ENCODE measurements at places on chromosomes 3 and 15.

DNA sequence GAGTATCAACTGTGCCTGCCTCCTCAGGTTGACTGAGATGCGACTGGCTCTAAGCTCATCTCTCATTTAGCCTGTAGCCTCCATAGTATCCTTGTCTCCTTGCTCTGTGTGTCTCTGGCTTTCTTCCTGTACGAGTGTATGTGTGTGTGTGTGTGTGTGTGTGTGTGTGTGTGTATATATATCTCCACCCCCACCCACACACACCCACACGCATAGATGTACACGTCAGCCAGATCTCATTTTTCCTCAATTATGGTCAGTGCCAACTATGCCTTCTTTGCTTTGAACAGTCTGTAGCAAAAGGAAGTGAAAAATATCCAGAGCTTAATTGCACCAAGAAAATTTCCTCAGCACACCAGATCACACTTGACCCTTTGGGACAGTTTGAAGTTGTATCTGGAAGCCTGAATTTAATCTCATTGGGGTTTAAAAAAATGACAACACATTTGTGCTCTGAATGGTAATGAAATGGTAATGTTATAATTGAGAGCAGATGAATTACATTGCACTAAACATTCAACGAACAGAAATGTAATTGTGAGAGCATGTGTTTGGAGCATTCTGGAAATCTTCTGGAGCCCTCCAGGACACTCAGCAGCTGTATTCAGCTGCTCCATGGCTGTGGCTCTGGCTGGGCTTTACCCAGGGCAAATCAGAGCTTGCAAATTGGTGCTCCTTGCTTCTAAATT, 63.6 kb downstream of the RYR3 start:
- no peak for DNase-seq

- no peak for DNase-seq
Measured at GRCh38 chr3:65971293-65972252, 67.1 kb downstream of the MAGI1 start.

DNA sequence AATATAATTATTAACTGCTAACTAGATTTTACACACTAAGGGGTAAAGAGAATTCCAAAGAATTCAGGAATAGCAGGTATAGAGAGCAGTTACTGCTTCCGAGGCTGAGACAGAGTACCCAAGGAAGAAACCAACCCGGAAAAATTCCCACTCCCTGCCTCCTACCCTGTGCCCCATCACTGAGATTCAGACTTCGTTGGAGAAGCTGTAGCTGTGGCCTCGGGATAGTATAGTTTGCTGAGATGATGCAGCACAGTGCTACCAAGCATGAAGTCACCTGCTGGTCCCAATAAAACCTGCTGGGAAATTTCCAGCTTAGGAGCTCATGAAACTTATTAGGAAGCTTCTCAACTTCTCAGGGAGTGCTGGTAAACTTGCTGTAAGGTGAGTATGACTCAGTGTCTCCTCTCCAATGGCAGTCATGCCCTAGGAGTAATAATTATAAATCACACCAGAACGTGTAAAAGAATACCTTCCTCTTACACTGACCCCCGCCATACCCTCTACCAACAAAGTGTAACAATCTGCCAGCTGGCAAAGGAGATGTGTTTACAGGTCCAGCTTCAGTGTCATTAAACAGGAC, 215.2 kb upstream of the ROBO2 start:
- peak; percentile 70 for DNase-seq

- no peak for DNase-seq
Measured at GRCh38 chr3:8490079-8490552, 11.5 kb upstream of the LMCD1 start.

- no peak for DNase-seq
Measured at GRCh38 chr3:113590983-113591382, 58.6 kb downstream of the SIDT1 start.

DNA sequence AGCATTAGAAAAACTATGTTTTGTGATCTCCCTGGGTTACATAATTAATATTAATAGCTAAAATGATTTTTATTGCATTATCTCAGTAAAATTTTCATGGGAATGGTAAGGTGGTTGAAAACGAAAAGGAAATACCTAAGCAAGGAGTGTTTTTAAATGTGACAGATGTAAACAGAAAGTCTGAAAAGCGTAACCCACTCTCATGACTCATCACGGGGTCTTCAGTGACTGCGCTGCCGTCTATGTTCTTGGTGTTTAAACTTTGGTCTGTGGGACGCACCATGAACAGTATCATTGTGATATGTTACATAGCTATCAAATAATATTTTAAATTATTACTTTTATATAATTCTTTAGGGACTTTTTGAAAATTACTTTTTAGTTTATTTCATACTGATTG, 19.8 kb downstream of the LRCH3 start:
- no peak for DNase-seq

DNA sequence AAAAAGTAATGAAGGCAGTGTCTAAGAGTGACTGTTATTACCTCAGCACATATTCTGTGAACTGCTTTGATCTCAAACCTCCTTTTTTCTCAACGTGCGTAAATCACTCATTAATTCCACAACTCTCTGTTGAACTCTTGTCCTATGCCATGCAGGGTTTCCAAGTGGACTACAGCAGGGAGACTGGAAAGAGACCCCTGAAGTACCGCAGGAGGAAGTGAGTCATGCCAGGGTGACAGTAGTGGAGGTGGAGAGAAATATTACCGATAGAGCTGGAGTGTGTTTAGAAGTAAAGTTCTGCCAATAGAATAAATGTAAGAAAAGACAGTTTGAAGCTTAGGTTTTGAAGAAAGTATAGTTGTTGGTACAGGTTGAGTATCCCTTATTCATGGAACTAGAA, 908.9 kb downstream of the ROBO1 start:
- DNase-seq, result no peak

DNA sequence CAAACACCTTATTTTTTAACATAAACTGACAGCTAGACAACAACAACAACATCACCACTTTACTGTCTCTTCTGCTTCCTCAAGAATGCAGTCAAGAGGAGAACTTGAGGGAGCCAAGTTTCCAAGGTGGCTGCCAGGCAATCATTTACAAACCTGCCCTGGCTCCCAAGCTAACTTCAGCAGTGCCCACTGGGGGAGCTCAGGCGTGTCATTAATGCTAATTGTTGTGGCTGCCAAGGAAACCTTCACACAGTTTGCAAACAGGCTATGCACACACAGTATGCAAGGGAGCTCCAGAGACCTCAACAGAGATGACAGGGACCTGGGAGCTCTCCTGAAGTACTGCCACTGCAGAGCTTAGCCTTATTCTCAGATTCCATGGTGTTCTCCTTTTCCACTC, 2.1 kb downstream of the DZIP1L start:
- no peak for DNase-seq

DNA sequence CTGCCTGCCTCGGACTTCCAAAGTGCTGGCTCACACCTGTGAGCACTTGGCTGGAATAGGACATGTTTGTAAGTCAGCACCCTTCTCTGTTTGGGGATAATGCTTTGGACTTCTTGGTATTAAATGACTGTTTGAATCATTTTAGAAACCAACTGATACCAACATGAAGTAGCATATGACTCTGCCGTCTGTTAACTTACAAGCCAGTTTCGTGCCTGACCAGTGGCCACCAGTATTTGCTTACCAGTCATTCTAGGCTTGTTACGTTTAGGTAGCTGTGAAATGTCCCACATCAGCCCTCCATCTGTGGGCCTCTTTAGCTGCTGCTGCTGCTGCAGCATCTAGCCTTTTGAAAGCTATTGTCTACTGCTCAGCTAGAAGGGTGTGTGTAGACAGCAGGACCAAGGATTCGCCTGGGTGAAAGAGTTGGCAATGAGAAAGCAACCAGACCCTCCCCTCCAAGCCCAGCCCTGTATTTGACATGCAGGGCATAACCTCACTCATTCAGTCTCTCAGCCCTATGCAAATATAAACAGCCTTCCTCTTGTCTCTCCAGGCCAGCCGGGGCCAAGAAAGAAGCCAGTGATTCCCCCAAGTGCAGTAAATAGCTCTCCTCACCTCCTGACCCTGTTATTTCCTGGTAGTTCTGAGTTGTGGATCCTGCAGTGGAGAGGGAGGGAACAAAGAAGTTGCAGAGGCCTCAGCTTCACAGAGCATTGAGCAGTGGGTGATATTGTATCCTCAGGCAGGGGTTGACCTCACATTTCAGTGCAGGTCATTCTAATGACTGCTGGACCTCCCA, 51.0 kb downstream of the NKIRAS1 start:
- peak; percentile 17 for DNase-seq

DNA sequence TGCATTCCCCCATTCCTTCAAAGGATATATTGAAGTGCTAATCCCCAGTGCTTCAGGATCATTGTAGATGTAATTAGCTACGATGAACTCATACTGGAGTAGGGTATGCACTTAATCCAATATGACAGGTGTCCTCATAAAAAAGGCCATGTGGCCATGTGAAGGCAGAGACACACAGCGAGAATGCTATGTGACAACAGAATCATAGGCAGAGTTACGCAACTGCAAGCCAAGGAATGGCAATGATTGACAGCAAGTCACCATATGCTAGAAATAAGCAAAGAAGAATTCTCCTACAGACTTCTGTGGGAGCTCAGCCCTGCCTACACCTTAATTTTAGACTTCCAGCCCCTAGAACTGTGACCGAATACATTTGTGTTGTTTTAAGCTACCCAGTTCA, 875.6 kb upstream of the ROBO1 start:
- DNase-seq, result peak; percentile 1

DNA sequence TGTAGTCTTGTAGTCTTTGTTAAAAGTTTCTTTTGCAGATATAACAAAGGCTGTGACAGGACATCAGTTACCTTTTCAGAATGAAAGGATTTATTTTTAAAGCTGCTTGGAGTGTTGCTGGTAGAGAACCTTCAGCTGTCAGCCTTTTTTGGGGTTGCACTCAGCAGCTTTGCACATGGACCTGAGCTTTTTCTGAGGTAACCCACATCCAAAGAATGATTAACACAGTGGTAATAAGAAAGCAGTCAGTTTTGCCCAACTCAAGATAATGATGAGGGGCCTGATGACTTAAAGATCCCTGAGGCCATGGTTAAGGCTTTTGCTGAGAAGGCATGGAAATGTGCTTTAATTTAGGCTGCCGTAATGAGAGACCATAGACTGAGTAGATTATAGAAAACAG, 1042.7 kb downstream of the PLOD2 start:
- DNase-seq, result no peak

DNA sequence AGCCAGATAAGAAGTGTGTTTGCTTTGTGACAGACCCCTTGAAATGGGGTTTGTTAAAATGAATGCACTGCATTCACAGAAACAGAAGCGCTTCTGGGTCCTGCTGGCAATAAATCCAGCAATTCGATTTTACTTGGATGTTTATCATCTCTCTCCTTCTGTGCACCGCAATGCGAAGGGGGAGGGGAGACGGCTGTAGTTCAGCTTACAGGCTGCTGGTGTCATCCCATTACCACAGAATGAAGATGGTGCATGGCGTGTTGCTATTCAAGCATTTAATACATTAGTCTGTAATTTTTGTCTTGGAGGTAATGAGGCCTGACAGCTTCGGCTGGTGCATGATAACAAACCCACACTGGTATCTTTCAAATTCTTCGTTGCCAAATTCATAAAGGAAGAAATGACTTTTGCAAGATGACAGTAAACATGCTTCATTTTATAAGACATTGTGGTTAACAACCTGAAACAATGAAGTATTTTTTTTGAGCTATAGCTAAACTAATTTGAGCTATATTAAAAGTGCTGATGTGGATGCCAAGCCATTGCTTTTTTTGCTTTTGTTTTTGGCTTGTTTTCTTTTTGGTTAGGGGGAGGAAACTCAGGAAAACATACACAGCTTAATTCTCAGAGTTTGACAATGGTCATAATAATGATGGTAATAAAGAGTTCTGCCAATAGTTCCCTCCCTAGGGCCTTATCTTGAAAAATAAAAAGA, 418.3 kb downstream of the OTOL1 start:
- peak; percentile 69 for DNase-seq

- no peak for DNase-seq
Measured at GRCh38 chr3:126306888-126307482, 50.2 kb downstream of the KLF15 start.

GRCh38 chr3:45113625-45114050, 32.5 kb downstream of the CDCP1 start:
- no peak for DNase-seq

GRCh38 chr3:119311081-119311925, 17.1 kb downstream of the ARHGAP31 start:
- no peak for DNase-seq

GRCh38 chr3:43330981-43331380, 44.6 kb downstream of the SNRK start:
- DNase-seq, result no peak

DNA sequence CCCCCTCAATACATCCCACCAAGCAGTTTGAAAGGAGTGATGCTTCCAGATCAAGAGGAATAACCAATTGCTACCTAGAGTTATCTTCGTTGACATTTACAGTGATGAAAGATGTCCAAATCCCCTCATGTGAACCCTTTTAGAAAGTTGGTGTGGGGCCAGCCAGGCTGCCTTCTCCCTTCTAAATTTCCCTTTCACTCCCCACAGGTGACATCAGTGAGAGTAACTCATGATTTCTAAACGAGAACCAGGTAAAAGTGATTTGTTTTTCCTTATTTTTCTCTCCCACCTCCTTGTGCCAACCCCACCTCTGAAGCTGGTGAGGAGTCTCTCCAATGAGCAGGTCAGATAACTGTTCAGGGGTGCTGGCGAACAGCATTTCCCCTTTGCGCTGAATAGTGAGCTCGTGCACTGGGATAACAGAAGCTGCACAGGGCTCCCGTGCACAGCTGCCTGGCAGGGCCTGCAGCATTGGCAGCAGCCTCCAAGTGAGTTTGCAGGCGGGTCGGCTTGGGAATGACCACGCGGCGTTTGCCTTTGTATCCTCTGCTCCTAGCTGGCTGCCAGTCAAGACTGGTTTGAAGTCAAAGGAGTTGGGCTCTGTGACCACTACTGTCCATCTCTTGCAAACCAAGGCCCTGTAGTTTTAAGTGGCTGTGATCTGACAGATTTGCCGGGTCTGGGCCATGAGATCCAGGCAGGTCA, 70.2 kb upstream of the CORO2B start:
- DNase-seq, result no peak

DNA sequence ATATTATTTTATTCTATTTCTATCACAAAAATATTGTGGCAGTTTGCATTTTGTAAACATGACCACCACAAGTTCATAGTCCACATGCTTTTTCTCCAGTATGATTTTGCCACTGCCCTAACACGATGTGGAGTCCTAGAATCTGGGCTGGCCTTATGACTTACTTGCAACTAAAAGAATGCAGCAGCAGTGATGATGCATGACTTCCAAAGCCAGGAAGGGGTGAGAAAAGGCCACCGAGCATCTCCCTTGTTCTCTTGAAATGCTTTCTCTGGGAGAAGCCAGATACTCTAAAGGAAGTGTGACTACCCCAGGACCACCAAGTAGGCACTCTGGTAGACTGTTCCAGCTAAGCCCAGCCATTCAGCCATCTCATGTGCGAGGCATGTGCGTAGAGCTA, 191.6 kb upstream of the MRPL3 start:
- no peak for DNase-seq

GRCh38 chr3:102114264-102114979, 265.1 kb downstream of the NFKBIZ start:
- DNase-seq, result no peak

DNA sequence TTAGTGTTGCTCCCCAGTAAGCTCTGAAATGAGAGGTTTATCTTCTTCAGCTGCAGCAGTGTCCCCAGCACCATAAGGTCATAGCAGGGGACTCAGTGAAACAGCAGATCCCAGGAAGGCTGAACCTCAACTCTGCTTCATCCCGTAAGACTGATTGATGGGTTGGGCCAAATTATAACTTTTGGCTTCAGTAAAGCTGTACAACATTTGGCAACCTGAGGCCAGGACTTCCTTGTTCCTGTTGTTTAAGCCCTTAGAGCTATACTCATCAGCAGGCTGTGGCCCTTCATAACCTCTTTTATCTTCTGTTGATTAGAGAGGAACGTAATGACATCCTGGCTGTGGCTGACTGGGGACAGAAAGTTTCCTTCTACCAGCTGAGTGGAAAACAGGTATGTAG, 29.0 kb downstream of the IFT122 start:
- DNase-seq, result no peak
